ENCODE measurements at places on chromosomes 16 and 17.
A peak's percentile ranks its signal among the peaks of the same experiment; 100 is the strongest.

DNA sequence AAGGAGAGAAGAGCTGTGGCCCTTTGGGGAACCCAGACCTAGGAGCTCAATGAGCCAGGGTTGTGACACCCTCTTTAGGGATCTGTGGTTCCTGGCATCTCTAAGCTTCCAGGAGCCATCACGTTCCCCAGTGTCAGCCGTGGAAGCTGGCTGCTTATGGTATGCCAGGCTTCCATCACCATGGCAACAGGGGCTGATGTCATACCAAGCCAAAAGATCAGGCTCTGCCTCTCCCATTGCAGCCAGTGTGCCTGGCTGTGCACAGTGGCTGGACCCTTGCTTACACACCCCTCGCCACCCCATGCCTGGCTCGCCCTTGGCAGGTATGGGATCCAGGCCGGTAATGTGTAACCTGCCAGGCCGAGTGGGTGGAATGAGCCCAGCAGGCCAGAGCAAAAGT lies 91.1 kb downstream of the SSH2 start:
- no peak for DNase-seq

DNA sequence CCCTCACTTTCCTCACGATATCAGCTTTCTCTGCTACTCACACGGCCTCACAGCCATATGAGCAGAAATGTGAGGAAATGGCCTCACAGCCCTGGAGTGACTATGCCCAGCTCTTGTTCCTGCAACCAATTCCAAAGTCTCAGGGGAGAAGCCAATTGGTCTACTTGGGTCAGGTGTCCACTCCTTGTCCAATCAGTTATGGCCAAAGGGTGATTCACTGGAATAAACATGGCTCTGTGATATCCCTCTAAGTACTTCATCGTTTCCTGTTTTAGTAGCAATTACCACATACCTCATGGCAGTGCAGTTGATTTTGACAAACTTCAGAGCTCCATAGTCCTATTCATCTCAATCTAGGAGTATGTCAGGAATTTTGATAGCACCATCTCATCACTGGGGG lies 195.4 kb downstream of the KATNIP start:
- DNase-seq = no peak

DNA sequence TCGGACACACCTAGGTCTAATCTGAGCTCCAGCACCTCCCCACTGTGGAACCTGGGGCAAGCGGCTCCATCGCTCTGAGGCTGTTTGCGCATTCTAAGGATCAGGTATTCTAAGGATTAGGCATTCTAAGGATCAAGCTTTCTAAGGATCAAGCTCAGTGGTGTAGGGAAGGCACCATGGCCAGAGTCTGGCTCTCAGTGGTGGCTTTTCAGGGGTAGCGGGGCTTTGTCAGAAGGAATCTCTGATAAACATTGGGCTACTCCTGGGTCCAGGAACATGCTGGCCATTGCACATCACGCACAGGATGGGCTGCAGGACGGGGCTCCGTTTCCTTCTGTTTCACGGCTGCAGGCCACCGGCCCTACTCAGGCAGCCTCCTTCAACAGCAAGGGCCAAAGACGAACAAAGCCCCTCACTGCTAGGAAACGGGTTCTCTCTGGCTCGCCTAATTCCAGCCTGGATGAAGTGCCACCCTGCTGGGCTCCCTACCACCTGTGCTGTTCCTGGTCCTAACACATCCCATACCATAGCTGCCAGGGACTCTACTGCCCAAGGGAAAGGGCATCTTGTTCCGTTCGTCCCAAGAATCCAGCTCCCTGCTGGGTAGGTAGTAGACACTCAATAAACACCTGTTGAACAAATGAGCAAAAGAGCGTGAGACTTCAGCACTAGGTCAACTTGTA lies 5.5 kb downstream of the C1QTNF1 start:
- DNase-seq = no peak

DNA sequence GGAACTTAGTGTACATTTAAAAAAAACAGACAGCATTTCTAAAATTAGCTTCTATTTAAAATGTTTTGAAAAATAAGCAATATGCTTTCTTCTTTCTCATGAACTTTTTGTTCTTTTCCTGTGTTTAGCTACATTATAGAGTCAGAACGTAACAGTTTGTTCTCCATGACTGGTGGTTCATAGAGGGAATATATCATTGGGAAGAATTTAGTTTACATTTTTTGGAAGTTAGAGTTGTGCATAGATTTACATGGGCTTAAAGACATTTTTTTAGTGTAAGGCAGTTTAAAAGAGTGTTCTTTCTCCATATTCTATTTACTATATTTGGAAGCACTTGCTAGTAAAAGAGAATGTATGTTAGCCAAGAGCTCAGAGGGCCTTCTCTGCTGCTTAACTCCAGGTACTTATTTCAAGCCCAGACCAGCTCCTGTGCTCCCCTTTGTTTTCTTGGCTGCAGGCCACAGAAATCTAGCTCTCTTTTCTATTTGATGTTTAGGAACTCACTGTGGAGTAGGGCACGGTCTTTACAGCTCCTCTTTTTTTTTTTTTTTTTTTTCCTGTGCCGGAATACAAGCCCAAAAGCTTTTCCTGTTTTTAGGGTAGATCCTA lies 20.2 kb downstream of the AP2B1 start:
- no peak for DNase-seq

- no peak for DNase-seq
Measured at GRCh38 chr17:77208217-77208808, 67.5 kb downstream of the SEC14L1 start.

- no peak for DNase-seq
Measured at GRCh38 chr17:44556166-44556831, 985 bp upstream of the FZD2 start.

GRCh38 chr16:51734220-51734619 lies 583.1 kb upstream of the SALL1 start:
- DNase-seq = peak; percentile 43

GRCh38 chr17:40108970-40109824 lies 8.8 kb upstream of the NR1D1 start:
- DNase-seq = no peak

- DNase-seq = peak; percentile 80
Measured at GRCh38 chr17:17055286-17056155, 13.3 kb downstream of the MPRIP start.

DNA sequence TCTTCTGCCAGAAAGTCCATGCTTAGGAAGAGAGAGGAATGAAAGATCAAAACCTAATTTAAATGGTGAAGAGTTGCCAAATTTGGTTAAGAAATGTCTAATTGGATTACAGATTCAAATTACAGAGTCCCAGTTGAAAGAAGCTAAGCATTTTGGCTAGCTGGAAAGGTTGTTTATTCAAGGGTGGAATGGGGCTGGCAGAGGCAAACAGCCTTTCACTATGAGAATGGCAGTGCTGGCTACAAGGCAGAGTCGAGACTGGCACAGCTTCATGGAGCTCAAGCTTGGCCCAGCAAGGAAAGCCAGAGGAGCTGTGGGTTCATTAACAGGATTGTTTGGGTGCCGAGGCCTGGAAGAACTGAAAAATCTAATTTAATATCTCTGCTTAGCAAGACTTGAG lies 13.6 kb downstream of the MAP3K3 start:
- no peak for DNase-seq

DNA sequence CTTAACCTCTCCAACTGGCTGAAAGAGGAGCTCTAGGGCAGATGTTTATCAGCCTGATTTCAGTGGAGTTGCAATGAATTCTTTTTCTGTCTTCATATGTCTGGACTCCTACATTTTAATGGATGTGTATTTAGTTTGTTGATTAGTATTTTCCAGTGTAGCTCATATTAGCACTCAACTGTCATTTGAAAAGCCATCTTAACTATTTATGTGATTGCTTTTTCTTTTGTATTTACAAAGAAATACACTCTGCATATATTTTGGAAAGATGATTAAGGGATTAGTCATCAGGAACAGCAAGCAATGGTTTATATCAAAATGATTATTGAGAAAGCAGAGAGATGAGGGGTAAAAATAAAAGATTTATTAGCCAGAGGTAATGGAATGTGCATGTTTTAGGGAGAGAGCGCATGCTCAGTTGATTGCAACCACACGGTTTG lies 71.1 kb downstream of the WWOX start:
- no peak for DNase-seq

Data from COR-L47 (cell line).